ENCODE measurements at places on chromosomes 7 and 10. TPM values are rescaled to one million over a fixed set of nuclear protein-coding genes. Genes with fewer than 3 reads are reported as not detected.

- DNase-seq, result no peak
Observed at GRCh38 chr7:156014808-156015207, 202.5 kb upstream of the SHH start.

GRCh38 chr10:132880128-132880981 is 62.0 kb downstream of the CFAP46 start:
- DNase-seq, result no peak

RBP4 gene
- total RNA-seq, result 16.2 TPM

GRCh38 chr10:118808601-118809356 is 54.0 kb upstream of the CACUL1 start:
- no peak for DNase-seq

DNA sequence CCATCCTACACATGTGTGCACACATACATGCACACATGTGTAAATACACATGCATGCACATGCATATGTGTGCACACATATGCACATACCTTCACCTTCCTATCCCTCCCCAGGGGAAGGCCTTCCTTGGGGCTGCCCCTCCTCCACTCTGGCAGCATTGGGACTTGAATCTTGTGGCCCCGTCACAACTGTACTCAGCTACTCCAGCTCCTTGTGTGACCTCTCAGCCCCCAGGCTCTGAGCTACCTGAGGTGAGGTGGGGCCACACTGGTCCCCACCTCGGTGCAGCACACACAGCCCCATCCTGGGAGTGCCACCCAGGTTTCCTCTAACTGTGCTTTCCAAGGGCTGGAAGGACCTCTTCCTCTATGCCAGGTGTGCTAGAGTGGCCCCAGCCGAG is 116.0 kb downstream of the LHPP start:
- DNase-seq, result no peak

GRCh38 chr7:102396710-102397019 is 502 bp downstream of the PRKRIP1 start:
- no peak for DNase-seq

DNA sequence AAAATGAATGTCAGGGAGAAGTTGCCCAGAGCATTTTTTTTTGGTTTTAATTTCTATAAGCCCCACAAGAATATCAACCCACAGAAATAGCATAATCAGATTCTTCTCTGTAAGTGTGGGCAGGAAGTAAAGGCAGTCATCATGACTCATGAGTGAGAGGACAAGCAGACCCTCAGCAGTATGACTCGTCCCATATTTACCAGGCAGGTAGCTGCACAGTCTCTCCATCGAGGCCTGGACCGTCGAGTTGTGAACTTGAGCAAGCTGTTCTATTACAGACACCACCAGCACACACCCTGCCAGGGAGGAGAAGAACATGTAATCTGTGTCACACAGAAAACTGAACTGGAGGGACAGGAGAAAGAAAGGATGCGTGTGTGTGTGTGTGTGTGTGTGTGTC is 37.8 kb downstream of the AOAH start:
- DNase-seq, result no peak
